H9 (cell line): ENCODE measurements at places on chromosomes 7 and 10. TPM values are rescaled to one million over a fixed set of nuclear protein-coding genes. Genes with fewer than 3 reads are reported as not detected.

DNA sequence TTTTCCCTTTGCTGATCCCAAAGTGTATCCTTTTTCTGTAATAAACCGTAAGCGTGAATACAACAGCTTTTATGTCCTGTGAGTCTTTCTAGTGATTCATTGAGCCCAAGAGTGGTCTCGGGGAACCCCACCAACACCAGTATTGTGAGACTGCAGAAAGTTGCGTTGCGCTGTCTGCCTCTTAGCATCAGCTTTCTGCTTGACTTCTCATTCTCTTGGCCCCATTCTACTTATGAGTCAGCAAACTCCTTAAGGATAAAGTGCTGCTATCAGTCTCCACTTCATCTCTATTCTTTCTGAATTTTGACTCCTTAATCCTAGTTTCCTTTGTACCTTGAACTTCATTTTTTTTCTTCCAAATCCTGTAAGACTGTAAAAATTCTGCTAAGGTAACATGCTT lies 184.3 kb upstream of the MBL2 start:
- DNase-seq: no peak

GRCh38 chr7:16967300-16967811 lies 85.6 kb upstream of the AGR3 start:
- DNase-seq: no peak

- DNase-seq: no peak
Observed at GRCh38 chr10:68516766-68517165, 10.6 kb downstream of the SLC25A16 start.

GRCh38 chr10:62037890-62038608 lies 136.6 kb downstream of the ARID5B start:
- DNase-seq: no peak

DNA sequence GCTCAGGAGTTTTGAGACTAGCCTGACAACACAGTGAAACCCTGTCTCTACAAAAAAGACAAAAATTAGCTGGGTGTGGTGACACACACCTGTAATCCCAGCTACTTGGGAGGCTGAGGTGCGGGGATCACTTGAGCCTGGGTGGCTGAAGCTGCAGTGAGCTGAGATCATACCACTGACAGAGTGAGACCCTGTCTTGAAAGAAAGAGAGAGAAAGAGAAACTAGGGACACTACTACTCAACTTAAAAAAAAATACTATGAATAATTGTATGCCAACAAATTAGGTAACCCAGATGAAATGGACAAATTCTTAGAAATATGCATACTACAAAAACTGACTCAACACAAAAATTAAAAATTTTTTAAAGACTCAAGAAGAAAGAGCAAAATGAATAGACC lies 28.5 kb downstream of the SMURF1 start:
- DNase-seq: no peak

DNA sequence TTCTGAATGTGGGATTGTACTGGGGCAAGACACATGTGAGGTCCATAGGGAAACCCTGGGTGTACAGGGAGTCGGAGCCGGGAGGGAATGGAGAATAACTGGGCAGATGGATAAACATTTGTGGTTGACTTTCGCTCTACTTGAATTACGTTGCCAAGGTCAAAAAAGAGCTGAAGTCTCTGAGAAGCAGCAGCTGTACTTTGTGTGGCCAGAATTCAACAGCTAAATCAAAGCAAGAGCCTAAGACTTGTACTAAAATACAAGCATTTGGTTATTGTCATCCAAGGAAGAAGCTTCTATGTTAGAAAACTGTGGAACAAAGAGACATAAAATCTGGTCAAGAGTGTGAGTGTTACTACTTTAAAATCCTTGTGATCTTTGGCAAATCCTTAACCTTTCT lies 457.2 kb downstream of the ARL4A start:
- DNase-seq: no peak

DNA sequence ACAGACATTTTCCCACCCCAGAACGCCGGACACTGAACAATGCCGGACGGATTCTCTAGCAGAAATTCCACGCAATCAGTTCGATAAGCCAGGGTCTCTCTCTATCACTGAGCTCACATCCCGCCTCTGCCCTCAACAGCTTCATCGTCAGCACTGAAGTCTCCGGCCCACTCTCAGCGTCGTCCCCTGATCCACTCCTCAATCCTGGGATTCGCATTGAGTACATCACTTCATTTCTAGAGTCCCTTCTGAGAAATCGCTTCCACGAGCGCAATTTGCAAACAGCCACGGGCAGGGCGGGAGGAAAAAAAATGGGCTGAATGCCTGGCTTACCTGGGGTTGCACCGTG lies 365 bp downstream of the YME1L1 start:
- DNase-seq: no peak

DNA sequence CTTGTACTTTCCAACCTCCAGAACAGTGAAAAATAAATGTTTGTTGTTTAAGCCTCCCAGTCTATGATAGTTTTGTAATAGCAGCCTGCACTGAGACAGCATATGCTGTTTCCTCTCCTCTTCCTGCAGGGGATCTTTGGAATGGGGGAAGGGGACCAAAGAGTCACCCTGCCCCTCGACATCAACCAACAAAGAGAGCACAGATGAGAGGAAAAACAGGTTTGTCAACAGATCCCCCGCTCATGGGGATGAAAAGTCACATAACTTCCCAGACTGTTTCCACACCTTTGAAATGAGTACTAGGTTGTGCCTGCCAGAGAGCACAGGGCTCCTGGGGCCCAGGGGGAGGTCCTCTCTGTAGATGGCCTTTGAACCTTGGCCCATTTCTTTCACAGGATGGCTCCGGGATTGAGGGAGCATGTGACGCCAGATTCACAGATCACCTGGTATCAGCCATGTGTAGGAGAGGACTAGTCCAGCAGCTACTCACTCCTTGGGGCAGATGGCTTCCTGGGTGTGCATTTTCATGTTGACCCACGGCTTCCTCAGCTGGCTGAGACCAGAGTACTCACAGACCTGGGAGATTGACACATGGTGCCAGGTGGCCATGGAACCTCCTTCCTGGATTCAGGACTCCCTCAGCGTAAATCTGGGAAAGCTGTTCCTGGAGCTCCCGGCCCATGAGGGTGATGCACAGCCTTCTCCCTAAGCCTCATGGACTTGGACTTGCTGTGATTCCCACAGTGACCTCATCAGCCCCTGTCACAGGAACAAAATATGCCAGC lies 125.6 kb downstream of the CXCL12 start:
- DNase-seq: no peak

- DNase-seq: no peak
Observed at GRCh38 chr7:837001-837400, 4.7 kb downstream of the SUN1 start.

- DNase-seq: no peak
Observed at GRCh38 chr7:2289111-2289586, 25.1 kb downstream of the SNX8 start.

DNA sequence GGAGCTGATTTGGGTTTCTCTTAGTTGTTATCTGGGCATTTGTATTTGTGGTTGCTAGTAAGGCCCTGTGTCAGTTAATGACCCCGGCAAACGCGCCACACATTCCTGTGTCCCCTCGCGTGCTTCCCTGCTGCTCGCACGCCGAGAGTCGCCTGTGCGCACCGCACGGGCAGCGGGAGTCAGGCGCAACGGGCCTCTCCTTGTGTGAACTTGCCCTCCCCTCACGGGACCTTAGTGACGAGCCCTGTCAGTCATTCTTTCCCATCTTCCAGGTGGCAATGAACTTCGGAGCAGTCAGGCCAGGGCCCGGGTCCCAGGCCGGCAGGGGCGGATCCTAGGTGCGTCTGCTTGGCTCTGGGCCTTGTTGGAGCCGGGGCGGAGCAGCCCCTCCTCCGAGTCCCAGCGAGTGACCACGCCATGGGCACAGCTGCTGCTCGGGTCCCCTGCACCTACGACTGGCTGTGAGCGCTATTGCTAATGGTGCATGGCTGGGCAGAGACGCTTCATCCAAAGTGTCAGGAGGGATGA lies 12.4 kb upstream of the PRKAR1B start:
- no peak for DNase-seq

- DNase-seq: no peak
Observed at GRCh38 chr7:136303162-136303561, 326.0 kb upstream of the MTPN start.

DNA sequence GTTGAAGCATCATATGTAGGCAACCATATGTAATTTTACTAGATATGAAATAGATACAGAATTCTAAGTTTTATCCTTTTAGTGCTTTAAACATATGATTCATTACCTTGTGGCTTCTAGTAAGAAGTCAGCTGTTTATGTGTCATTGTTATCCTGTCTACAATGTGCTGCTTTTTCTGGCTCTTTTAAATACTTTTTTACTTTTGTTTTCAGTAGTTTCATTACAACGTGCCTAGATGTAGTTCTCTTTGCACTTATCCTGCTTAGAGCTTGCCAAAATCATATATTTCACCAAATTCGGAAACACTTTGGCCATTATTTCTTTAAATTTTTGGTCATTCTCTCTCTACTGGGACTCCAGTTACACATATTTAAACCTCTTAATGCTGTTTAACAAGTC lies 26.4 kb downstream of the YAE1 start:
- no peak for DNase-seq

- no peak for DNase-seq
Observed at GRCh38 chr7:107262857-107263256, 94.1 kb downstream of the HBP1 start.

- no peak for DNase-seq
Observed at GRCh38 chr7:2307690-2308107, 6.5 kb downstream of the SNX8 start.

GRCh38 chr7:25282194-25282593 lies 53.9 kb upstream of the NPVF start:
- DNase-seq: no peak

LIPK gene
- not detected in 2 replicates for total RNA-seq

IDI2 gene
- total RNA-seq: not detected in 2 replicates

FXYD4 gene
- total RNA-seq: not detected in 2 replicates
